ENCODE measurements at places on chromosomes 4 and X.

DNA sequence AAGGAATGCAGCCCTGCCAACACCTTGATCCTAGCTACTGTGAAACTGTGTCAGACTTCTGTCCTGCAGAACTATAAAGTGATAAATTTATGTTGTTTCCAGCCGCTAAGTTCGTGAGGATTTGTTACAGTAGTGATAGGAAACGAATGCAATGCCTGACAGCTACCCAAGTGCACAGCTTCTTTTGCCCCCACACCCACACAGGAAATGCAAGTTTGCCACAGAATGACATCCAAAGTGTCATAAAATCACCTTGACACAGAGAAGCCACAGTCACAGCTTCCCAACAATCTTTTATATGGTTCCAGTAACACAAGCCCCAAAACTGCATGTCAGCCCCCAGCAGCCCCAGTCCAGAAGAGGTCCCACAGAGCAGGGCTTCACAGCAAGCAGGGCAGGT lies 216.9 kb upstream of the S100G start:
- no peak for DNase-seq

DNA sequence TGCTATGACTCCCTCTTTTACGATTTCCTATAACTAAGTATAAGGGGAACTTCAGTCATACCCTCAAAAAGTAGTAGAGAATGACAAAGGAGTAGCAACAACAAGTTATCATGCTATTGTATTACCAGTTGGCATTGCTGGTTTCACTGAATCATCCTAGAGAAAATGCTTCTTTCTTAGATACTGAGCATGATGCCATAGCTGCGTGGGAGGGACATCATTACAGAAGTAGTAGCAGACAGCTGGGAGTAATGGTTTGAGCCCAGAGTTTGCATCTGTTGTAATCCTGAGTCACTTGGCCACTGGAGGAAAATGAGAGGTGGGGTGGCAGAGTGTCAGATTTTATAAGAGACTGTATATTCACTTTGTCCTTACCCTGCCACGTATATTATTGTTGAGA lies 38.6 kb downstream of the MTMR1 start:
- DNase-seq, result no peak

DNA sequence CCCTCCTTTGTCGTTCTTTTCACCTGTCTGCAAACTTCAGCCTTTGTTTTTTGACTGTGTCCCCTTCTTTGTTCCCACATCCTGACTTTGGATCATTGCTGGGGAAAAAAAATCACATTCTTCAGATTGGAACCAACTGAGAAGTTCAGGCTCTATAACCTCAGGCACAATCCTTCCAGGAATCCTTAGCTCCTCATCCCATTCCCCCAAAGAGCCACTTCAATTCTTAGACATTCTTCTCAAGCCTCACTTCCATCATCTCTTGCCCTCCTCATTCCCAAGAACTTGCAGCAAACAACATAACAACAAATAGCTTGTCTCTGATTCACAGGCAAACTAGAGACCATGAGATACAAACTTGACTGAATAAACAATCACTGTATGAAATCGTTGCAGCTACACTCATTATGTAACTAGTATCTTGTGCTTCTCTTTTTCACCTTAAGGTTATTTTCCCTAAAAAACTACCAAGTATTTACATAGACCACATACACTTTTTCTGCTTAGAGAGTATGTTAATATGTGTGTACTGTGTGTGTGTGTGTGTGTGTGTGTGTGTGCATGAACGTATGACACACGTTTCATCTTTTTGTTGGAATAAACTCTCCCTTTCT lies 26.4 kb upstream of the PGM2 start:
- no peak for DNase-seq

GRCh38 chr4:30122711-30123110 lies 597.5 kb upstream of the PCDH7 start:
- no peak for DNase-seq

GRCh38 chrX:71532078-71532752 lies 689 bp upstream of the OGT start:
- DNase-seq, result no peak

GRCh38 chr4:168569066-168569930 lies 72.4 kb downstream of the PALLD start:
- DNase-seq, result no peak

- DNase-seq, result no peak
Observed at GRCh38 chr4:159900562-159900961, 797.7 kb downstream of the RAPGEF2 start.

GRCh38 chr4:70838666-70839588 lies 763 bp downstream of the GRSF1 start:
- no peak for DNase-seq

DNA sequence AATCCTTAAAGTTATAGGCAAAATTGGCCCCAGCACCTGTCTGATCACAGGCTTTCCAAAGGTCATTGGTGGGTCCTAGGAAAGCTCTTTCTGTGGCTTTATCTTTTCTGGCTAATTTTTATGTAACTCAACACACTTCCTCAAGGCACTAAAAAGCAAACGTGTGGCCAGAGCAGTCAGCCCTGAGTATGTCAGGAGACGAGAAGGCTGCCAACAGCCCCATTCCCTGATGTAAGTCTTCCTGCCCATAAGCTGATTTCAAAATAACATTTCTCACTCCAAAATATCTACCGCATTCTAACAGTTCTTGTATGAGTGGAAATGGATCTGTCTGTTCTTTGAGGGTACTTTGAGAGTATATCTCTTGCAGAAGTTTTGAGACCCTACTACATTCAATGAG lies 25.5 kb upstream of the FUNDC1 start:
- DNase-seq, result no peak

GRCh38 chr4:52250154-52250553 lies 199.1 kb downstream of the SPATA18 start:
- DNase-seq, result no peak

GRCh38 chr4:6372649-6373525 lies 99.5 kb downstream of the PPP2R2C start:
- no peak for DNase-seq

GRCh38 chr4:336099-336892 lies 1.3 kb upstream of the ZNF141 start:
- no peak for DNase-seq

DNA sequence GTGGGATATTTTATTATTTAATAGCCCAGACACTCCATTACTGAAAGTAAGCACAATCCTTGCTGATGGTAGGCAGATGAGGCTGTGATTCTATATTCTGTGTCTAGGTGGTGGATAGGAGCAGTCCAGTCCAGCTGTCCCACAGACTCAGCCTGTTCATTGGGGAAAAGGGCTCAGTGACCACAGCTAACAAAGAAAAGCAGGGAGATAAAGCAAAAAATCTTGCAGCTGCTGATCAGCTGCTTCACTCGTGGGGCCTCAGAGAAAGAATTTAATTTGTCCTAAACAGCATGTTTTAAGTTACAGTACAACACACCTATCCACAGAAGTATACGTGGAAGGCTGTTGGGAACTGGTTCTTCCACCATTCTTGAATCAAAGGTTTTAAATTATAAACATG lies 40.7 kb upstream of the ANK2 start:
- DNase-seq, result no peak

- peak; percentile 5 for DNase-seq
Observed at GRCh38 chrX:15497865-15498264, 2.7 kb upstream of the BMX start.

GRCh38 chr4:141041021-141041476 lies 92.2 kb downstream of the RNF150 start:
- DNase-seq, result no peak

DNA sequence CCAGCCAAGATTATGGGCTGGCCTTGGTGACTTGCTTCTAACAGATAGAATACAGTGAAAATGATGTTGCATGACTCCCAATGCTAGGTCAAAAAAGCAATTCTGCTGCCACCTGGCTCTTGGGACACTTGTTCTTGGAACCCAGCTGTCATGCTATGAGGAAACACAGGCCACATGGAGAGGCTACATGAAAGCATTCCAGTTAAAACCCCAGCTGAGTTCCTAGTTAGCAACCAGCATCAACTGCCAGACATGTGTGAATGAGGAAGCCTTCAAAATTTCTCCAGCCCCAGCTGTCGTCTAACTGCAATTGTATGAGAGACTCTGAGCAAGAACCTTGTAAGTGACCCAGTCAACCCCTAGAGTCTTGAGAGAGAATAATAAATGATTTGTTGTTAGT lies 105.2 kb upstream of the FGF16 start:
- no peak for DNase-seq

DNA sequence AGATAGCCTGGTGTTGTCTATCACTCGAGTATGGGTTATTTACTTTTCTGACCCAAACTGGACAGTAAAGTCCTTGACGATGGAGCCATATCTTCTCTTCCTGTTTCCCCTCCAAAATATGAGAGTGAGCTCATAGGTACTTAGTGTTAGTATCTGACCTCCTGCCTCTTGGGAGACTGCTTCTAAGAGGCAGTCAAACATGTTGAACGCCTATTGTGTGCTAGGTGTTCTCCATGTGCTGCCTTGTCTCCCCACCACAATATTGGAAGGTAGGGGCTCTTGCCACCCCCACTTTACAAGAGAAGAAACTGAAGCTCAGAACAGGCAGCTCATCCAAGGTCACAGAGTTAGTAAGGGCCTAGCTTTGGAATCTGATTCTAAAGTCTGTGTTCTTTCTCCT lies 8.3 kb downstream of the EFNB1 start:
- no peak for DNase-seq

DNA sequence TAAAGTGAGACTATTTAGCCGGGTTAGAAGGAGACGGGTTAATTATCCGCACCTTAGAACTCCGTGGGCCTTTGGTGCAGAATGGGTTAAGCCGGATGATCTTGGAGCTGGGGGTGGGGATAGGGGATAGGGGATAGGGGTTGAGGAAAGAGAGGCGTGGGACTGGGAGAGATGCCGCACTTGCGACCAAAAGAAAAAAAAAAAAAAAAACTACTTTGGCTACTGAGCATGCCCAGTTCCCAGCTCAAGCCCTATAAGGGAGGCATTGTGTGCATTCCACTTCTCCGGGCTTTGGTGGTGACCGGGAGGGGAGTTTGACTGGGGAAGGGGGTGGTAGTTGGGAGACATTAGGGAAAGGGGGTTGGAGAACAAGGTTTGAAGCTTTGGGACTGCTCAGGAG lies at the start of gene SLITRK4:
TSS of gene SLITRK4 (minus strand) at position 187 of the 400 bp plus-strand sequence. CDS start 4,993 bp downstream, outside the sequence.
- DNase-seq, result no peak

DNA sequence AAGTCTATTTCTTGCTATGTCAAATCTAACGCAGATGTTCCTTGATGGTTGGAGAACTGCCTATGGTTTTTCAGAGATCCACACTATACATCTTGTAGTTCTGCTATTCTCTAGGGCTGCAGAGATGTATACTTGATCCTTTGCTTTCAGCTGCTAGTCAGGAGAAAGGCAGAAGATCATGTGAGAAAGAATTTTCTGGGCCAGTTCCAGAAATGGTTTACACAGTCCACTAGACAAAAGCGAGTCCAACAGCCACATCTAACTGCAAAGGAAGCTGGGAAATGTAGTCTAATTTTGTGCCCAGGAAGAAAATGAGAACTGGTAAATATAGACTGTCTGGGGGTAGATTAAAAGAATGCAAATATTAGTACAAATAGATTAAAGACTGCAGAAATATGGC lies 394.3 kb upstream of the SLIT2 start:
- no peak for DNase-seq

DNA sequence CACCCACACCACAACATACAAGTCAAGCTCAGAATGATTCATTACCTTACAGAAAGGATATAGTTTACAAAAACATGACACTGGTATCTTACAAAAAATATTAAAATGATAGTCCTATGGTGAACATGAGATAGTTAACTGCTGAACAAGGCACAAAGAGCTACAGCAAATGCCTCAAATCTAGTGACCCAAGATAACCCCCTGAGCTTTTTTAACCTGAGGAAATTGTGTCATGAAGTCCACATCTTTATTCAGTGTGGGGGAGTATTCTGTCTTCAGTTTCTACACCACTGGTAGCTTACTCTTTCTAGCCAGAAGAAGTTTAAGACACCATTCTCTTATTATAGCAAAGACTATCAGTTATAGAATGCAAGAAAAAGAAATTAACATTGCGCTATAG lies 218.7 kb downstream of the MAPK10 start:
- DNase-seq, result no peak

GRCh38 chrX:13223868-13224567 lies 95.8 kb downstream of the ATXN3L start:
- peak; percentile 86 for DNase-seq

DNA sequence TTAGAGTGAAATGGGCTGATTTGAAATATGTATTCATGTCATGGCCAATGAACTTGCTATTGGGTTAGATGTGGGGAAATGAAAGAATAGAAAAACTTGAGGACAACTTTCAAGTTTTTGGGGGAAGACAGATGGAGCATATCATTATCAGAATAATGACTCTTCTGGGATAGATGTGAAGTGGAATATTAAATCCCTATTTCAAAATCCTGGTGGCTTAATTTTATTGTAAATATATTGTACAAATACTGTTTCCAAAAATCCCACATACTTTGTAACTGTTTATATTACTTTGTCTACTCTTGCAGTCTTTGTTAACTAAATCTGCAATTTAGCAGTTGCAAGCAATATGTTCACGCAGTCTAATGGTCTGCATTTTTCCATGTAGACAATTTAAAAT lies 35.9 kb upstream of the FBXW7 start:
- DNase-seq, result no peak

GRCh38 chr4:143225167-143225566 lies 40.5 kb downstream of the USP38 start:
- DNase-seq, result no peak

GRCh38 chrX:153956044-153956907 lies 11.8 kb upstream of the RENBP start:
- DNase-seq, result no peak

GRCh38 chr4:143420227-143420626 lies 83.6 kb downstream of the GAB1 start:
- no peak for DNase-seq

DNA sequence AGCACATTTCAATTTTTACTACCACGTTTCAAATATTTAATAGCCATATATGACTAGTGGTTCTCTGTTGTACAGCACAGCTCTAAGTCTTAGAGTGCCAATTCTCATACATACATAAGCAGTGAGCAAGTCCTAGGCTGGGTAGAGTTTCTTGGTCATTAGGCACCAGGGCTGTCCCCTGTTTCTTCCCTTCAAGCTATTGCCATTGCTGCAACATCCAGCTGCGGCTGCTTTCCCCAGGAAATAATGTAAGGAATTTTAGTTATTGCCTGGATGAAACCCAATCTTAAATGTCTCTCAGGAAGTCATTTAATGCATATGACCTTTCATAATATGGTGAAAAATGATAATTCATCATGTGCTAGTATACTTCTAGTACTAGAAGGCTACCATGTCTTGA lies 74.1 kb upstream of the PPP3CA start:
- DNase-seq, result no peak

GRCh38 chrX:14641681-14642655 lies 112.6 kb downstream of the GLRA2 start:
- DNase-seq, result no peak

GRCh38 chr4:53232371-53232770 lies 133.5 kb downstream of the SCFD2 start:
- DNase-seq, result no peak

GRCh38 chr4:161101881-161102280 lies 1061.9 kb downstream of the FSTL5 start:
- DNase-seq, result no peak

Data from NCI-H2081 treated with DMSO at 0.1 percent for 48 hours (cell line).